Stomach (tissue), 19 donors: ENCODE measurements at places on chromosomes 6 and 20. TPM values are rescaled to one million over a fixed set of nuclear protein-coding genes. Genes with fewer than 3 reads are reported as not detected.
A peak's percentile ranks its signal among the peaks of the same experiment; 100 is the strongest.

- H3K27ac ChIP-seq, result no peak overlapping the region
- H3K4me3 ChIP-seq, result no peak overlapping the region
- DNase-seq, result no peak
These were observed 2.3 kb downstream of the CLPS start for GRCh38 chr6:35794536-35795452.

DNA sequence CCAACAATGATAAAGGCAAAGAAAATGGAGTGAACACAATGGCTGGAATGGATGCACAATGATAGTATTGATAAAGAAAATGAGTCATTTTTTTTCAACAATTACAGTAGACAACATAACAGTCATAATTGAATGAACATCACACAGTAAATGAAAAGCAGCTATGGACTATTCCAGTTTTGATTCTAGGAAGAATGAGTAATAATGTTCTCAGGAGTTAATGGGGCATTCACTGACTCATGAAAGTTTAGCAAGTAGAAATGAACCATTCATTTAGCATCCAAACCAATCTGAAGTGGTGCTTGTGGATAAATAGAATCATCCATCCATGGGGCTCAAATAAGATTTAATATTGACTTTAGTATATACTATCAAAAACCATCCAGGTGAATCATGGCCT is 1029.5 kb upstream of the GJE1 start:
- no peaks in the 10 kb centered on the region for H3K4me1 ChIP-seq
- no peak overlapping the region for H3K27ac ChIP-seq
- H3K4me3 ChIP-seq, result no peak overlapping the region
- H3K27me3 ChIP-seq, result no peaks in the 10 kb centered on the region
- no peaks in the 10 kb centered on the region for H3K36me3 ChIP-seq
- DNase-seq, result no peak

GRCh38 chr6:94751641-94752329 is 825.5 kb upstream of the MANEA start:
- H3K27ac ChIP-seq, result no peak overlapping the region
- H3K4me3 ChIP-seq, result no peak overlapping the region
- H3K4me1 ChIP-seq, result no peaks in the 10 kb centered on the region
- H3K36me3 ChIP-seq, result no peaks in the 10 kb centered on the region

DNA sequence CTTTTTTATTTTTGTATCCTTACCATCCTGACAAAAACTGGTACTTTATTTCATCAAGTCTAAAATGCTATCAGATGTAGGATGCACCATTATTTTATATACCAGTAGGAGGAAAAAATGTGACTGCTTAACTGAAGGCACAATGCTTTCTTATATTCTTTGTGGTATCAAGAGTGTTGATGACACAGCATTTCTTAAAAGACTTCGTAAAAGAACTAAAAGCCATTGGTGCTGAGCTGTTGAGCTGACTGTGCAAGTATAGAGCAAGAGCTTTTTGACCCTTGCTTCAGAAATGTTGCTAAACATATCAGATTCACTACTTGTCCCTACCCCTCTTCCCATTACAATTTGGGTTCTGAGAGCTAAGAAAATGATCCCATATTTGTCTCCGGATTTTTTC is 17.5 kb downstream of the SF3B5 start:
- H3K4me3 ChIP-seq, result no peak overlapping the region
- H3K27me3 ChIP-seq, result no peaks in the 10 kb centered on the region
- H3K4me1 ChIP-seq, result no peaks in the 10 kb centered on the region

- peaks cover 73% of the 10 kb centered on the region for H3K27me3 ChIP-seq
- no peak for DNase-seq
- H3K36me3 ChIP-seq, result no peaks in the 10 kb centered on the region
- peaks cover 6% of the 10 kb centered on the region for H3K4me1 ChIP-seq
- H3K4me3 ChIP-seq, result no peak overlapping the region
These were observed 32.4 kb downstream of the PHACTR1 start for GRCh38 chr6:12748815-12749521.

DNA sequence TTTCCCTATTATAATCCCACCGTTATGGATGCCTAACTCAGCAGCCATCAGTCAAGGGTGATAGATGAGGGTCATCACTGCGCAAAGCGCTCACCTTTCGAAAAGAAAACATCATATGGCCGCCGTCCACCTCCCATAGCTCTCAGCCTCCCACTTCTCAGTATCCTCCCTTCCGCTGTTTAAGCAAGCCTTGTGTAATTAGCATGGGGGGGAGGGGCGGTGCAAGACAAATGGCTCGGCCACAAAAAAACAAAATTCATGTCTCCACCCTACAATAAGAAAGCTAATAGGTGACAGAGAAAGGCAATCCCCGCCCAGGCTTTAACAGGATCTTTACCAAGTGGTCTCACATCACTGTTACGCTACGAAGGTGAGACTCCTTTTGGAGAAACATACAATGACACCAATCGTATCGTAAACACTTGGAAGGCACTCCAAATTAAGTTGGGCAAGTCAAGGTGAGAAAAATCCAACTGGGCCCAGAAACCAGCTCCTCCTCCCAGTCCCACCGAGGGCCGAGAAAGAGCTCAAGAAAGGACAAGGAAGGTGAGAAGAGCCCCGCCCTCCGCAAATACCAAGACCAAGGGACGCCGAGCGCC is 645 bp downstream of the DDX39B start:
- H3K4me3 ChIP-seq, result peak overlapping the region; percentile 81
- H3K27ac ChIP-seq, result peak overlapping the region; percentile 93
- H3K4me1 ChIP-seq, result peaks cover 62% of the 10 kb centered on the region

GRCh38 chr20:62372042-62372993 is 5.2 kb upstream of the LAMA5 start:
- no peak overlapping the region for H3K4me3 ChIP-seq
- H3K27ac ChIP-seq, result peak overlapping the region; percentile 89
- H3K27me3 ChIP-seq, result peaks cover 12% of the 10 kb centered on the region
- H3K4me1 ChIP-seq, result peaks cover 89% of the 10 kb centered on the region

- peaks cover 5% of the 10 kb centered on the region for H3K36me3 ChIP-seq
- DNase-seq, result peak; percentile 64
- H3K27ac ChIP-seq, result peak overlapping the region; percentile 78
- H3K4me3 ChIP-seq, result peak overlapping the region; percentile 2
- peaks cover 48% of the 10 kb centered on the region for H3K4me1 ChIP-seq
These were observed 127.9 kb upstream of the NAA20 start for GRCh38 chr20:19889011-19889953.

DNA sequence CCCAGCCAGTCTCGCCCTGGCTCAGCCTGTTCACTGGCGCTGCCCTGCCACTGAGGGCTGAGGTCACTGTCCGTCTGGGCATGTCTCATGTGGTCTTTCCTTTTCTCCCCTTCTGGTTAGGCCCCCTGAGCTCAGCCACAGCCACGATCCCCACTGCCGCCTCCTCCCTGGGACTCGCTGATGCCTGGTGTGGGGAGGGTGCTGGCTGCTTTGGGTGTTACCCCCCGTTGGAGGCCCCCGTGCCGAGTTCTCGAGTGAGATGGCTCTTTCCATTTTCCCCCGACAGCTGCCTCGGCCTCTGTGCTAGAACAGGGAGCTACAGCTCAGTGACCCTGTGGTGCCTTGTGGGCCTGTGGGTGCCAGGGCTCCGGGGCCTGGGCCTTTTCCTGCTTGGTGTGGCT is 14.9 kb upstream of the TCFL5 start:
- H3K27ac ChIP-seq, result peak overlapping the region; percentile 68
- H3K4me3 ChIP-seq, result no peak overlapping the region
- H3K27me3 ChIP-seq, result no peaks in the 10 kb centered on the region
- peaks cover 25% of the 10 kb centered on the region for H3K36me3 ChIP-seq
- DNase-seq, result no peak

GRCh38 chr6:158920311-158920905 is 79.6 kb downstream of the RSPH3 start:
- H3K27me3 ChIP-seq, result no peaks in the 10 kb centered on the region
- H3K27ac ChIP-seq, result no peak overlapping the region
- no peaks in the 10 kb centered on the region for H3K4me1 ChIP-seq
- no peak overlapping the region for H3K4me3 ChIP-seq

- peaks cover 53% of the 10 kb centered on the region for H3K4me1 ChIP-seq
- H3K36me3 ChIP-seq, result no peaks in the 10 kb centered on the region
- no peak overlapping the region for H3K4me3 ChIP-seq
- no peak for DNase-seq
- no peaks in the 10 kb centered on the region for H3K27me3 ChIP-seq
These were observed 56.6 kb downstream of the ARID1B start for GRCh38 chr6:156833755-156834154.

DNA sequence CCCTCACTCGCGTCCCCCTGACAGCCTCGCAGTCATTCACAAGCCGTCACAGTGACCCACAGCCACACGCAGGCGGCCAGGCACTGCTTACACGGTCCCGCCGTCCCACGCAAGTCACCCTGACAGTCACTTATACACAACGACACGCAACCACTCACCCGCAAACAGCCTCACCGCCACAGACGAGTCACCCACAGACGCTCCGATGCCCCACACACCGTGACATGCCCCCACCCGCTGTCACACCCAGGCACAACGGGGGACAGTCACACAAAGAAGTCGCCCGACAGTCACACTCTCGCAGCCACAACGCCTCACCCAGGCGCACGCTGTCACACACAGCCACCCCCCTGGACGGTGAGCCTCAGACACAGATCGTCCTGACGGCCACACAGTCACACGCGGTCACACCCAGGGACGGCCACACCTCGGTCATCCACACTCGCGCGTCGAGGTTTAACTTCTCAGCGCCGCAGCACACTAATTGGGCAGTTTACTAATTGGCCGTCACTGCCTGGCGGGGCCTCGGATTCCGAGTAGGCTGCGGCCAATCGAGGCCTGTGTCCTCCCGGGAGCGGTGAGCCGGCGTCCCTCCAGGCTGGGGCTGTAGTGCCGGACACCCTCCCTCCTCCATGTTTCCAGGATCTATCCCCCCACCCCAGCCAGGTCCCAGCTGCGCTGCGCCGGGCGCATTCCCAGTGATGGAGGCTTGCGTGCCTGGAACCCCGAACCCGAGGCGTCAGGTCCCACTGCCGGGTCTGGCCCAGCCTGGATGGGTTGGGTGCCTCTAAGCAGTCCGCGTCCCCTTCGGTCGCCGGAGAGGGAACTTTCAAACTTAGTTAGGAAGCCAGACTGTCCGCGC is 790 bp downstream of the TOX2 start:
- H3K4me3 ChIP-seq, result peak overlapping the region; percentile 53
- H3K27ac ChIP-seq, result peak overlapping the region; percentile 66
- peak; percentile 45 for DNase-seq
- H3K36me3 ChIP-seq, result no peaks in the 10 kb centered on the region
- H3K27me3 ChIP-seq, result peaks cover 62% of the 10 kb centered on the region

Gene PACRG
- total RNA-seq, result not detected

Gene GSTA2
- 2.9 TPM for total RNA-seq
